Stimulated activated CD4-positive, alpha-beta T cell treated with anti-CD3 and anti-CD28 coated beads, Interleukin-12 subunit alpha, Interleukin-12 subunit beta, amount 100 ng/mL, for 24 hours (primary cell): ENCODE measurements at places on chromosomes 13 and 19.
A peak's percentile ranks its signal among the peaks of the same experiment; 100 is the strongest.

GRCh38 chr19:36488846-36489117 is 579 bp downstream of the ZNF566 start:
- no peak for DNase-seq

GRCh38 chr19:5492281-5492634 is 37.0 kb downstream of the ZNRF4 start:
- DNase-seq: no peak

DNA sequence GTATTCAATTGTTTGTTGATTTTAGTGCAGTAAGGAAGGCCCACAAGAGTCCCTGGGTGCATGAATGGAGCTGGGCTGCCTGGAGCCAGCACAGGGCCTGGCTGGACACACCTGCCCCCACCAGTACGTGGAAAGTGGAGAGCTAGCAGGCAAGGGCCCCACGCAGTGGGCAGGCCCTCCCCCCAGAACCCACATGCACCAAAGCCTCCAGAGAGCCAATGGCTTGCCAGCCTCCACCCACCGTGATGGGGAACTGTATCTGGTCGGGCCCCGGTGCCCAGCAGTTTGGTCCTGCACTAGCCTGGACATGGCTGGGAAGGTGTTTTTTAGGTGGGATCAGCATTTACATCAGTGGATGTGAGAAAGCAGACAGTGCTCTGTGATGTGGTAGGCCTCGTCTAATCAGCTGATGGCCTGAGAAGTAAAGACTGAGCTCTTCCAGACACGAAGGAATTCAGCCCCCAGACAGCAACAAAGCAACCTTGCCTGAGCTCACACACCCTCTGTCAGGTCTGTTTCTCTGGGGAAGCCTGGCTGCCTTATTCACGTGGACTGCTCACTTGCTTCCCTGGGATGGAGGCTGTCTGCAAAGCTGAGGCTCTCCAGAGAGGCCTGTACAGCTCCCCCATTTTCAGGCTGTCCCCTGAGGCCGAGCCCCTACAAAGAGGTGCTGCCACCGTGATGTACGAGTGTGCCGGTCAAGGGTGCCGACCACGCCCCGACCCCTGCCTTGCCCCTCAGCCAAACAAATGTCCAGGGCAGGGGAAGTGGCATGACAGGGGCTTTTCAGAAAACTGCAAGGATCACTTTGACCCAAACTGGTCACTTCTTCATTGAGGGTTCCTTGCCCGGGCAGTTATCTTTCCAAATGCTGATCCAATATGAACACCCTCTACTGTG is 27.5 kb downstream of the RAB20 start:
- no peak for DNase-seq

DNA sequence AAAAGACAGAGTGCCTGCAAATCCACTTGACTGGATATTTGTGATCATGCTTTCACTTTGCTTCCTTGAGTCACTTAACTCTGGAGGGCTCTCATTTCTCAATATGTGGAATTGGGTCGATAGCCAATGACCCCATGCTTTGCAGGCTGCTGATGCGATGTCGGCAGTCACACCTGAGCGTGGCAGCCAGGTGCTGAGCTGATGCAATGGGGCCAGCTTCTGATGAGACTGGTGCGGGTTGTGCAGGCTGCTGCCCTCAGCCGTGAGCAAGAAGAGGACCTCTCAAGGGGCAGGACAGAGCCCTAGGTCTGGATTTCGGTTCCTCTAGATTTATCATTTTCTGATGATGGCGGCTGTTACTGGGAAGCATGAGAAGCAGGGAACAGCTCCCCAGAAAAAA is 334.1 kb downstream of the TEX29 start:
- DNase-seq: no peak

- DNase-seq: no peak
Measured at GRCh38 chr13:86858216-86858615, 813.0 kb upstream of the SLITRK5 start.

- DNase-seq: peak; percentile 55
Measured at GRCh38 chr19:19034204-19034624, 811 bp downstream of the ARMC6 start.

DNA sequence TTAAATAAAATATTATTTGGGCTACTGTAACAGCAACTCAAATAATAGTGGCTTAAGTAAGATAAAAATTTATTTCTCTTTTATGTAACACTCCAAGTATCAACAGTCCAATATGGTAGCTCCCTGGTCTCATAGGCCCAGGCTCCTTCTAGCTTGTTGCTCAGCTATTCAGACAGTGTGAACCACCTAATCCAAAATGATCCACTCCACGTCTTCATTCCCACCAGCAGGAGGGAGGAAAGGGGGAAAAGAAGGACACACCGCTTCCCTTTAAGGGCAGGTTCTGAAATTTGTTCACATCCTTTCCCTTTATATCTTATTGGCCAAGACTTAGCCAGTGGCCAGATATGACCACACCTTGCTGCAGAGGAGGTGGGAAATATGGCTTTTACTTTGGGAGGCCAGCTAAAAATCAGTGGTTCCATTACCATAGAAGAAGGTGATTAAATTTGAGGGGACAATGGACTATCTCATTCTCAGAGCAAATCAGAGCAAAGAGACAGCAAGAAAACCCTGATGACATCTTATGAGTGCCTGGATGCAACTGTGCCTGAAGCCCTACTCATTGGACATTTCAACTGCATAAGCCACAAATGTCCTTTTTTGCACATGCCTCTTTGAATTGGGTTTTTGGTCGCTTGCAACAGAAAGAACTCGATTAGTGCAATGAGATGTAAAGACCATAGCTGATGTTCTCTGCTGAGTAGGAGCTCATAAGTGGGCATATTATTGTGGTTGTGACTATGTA is 7.0 kb upstream of the EPOR start:
- DNase-seq: no peak
